ENCODE measurements at places on chromosomes 3 and 15. TPM values are rescaled to one million over a fixed set of nuclear protein-coding genes. Genes with fewer than 3 reads are reported as not detected.

The PCLAF gene
- total RNA-seq, result 7.5 TPM

The MAP2K5 gene
- total RNA-seq, result 9.2 TPM

The GRAMD1C gene
- 0.25 TPM for total RNA-seq

- H3K4me1 ChIP-seq, result peaks cover 88% of the 10 kb centered on the region
- H3K36me3 ChIP-seq, result no peaks in the 10 kb centered on the region
- DNase-seq, result no peak
Measured at GRCh38 chr15:89112341-89112971, 24.2 kb downstream of the ABHD2 start.

GRCh38 chr3:52227766-52228165 is 2.3 kb upstream of the TLR9 start:
- DNase-seq, result no peak
- H3K36me3 ChIP-seq, result peaks cover 14% of the 10 kb centered on the region
- H3K4me1 ChIP-seq, result no peaks in the 10 kb centered on the region

- H3K36me3 ChIP-seq, result no peaks in the 10 kb centered on the region
- peaks cover 15% of the 10 kb centered on the region for H3K4me1 ChIP-seq
- H3K27ac ChIP-seq, result no peak overlapping the region
- H3K27me3 ChIP-seq, result no peaks in the 10 kb centered on the region
Measured at GRCh38 chr3:177062052-177062732, 135.1 kb downstream of the TBL1XR1 start.

All from cardiac muscle cell (in vitro differentiated cells and primary cell).